ENCODE measurements at places on chromosomes 7 and 10. TPM values are rescaled to one million over a fixed set of nuclear protein-coding genes. Genes with fewer than 3 reads are reported as not detected.
A peak's percentile ranks its signal among the peaks of the same experiment; 100 is the strongest.

GRCh38 chr10:103775776-103776175 is 79.6 kb downstream of the SH3PXD2A start:
- H3K36me3 ChIP-seq: no peaks in the 10 kb centered on the region
- H3K4me3 ChIP-seq: no peak overlapping the region
- no peak for DNase-seq
- H3K27me3 ChIP-seq: no peaks in the 10 kb centered on the region
- H3K4me1 ChIP-seq: peaks cover 32% of the 10 kb centered on the region

- no peaks in the 10 kb centered on the region for H3K4me1 ChIP-seq
- H3K36me3 ChIP-seq: no peaks in the 10 kb centered on the region
- no peak overlapping the region for H3K4me3 ChIP-seq
- no peak for DNase-seq
- no peak overlapping the region for H3K27ac ChIP-seq
- no peaks in the 10 kb centered on the region for H3K27me3 ChIP-seq
These were observed 82.3 kb downstream of the ZEB1 start for GRCh38 chr10:31401287-31401686.

DNA sequence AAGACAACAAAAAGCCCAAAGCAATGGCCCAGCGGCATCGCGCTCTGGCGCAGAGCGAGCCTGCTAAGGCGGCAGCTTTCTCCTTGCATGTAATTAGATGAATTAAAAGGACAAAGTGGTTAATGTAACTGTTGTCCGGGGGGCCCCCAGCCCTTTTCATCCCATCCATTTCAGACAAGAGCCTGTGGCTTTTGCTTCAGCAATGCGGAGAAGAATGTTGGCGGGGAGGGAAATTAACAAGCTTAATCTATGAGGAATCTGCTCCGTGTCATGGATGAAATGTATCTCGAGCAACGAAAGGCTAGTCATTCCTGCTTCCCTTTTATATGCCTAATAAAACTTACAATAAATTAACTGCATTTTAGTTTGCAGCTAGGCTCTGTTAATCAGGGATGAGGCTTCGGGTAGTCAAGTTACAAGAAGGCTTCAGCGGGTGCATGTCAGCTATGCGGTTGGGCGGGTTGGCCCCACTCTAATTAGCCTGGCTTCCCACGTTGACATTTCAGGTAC is 203.3 kb downstream of the BUB3 start:
- H3K4me1 ChIP-seq: no peaks in the 10 kb centered on the region
- no peak for DNase-seq
- H3K4me3 ChIP-seq: no peak overlapping the region
- H3K36me3 ChIP-seq: no peaks in the 10 kb centered on the region

SNX8 gene
- 24.6 TPM for total RNA-seq

DNA sequence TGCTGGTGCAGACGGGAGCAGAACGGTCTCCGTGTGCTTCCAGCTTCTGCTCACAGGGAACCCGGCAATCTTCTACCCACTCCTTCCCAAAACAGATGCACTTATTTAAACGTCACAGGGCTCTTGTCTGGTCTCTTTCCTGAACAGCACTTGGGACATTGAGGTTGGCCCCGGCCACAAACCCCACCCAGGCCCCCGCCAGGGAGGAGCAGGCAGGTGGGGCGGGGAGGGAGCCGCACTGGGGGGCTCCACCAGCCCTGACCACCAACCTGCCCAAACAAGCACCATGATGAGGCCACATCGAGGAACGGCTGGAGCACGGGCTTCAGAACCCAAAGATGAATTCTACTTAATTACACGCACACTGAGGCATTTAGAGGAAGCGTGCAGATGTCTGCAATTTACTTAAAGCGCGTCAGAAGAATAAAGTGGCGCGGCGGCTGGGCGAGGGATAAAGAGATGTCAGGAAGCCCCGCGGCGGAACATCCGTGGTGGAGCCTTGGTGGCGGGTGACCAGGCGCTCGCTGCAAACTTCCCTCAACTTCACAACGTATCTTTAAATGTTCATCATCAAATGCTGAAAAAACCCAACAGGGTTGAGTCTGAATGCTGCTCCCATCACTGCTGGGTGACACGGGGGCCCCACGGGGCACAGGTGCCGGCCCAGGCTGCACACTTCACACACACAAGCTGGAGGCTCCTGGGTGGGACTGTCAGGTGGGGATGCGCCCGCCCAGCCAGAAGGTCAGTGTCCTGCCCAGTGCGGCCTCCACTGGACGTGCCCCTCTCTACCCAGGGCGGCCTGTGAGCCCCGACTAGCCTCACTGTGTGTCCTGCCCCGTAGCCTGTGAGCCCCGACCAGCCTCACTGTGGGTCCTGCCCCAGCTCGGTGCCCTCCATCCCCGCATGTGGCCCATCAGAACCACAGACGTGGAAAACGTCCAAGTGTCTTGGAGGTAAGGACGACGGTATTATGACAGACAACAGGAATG is 279.2 kb downstream of the MAD1L1 start:
- DNase-seq: no peak
- no peaks in the 10 kb centered on the region for H3K27me3 ChIP-seq
- H3K27ac ChIP-seq: no peak overlapping the region
- peaks cover 8% of the 10 kb centered on the region for H3K4me1 ChIP-seq

DNA sequence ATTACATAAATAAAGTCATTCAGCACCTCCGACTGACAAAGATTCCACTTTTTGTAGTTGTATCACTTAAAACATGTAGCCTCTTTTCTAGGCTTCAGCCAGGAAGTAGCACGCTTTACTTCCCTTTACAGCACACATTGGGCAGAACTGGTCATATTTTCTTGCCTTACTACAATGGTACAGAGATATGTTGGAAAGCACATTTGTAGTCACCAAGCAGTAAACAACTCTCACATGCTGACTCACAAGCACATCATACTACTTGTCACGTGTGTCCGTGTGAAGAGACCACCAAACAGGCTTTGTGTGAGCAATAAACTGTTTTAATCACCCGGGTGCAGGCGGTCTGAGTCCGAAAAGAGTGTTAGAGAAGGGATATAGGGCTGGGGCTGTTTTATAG is 1071.8 kb downstream of the DNAJB9 start:
- H3K4me1 ChIP-seq: no peaks in the 10 kb centered on the region
- H3K36me3 ChIP-seq: no peaks in the 10 kb centered on the region
- DNase-seq: no peak
- H3K27ac ChIP-seq: no peak overlapping the region
- no peaks in the 10 kb centered on the region for H3K27me3 ChIP-seq

DNA sequence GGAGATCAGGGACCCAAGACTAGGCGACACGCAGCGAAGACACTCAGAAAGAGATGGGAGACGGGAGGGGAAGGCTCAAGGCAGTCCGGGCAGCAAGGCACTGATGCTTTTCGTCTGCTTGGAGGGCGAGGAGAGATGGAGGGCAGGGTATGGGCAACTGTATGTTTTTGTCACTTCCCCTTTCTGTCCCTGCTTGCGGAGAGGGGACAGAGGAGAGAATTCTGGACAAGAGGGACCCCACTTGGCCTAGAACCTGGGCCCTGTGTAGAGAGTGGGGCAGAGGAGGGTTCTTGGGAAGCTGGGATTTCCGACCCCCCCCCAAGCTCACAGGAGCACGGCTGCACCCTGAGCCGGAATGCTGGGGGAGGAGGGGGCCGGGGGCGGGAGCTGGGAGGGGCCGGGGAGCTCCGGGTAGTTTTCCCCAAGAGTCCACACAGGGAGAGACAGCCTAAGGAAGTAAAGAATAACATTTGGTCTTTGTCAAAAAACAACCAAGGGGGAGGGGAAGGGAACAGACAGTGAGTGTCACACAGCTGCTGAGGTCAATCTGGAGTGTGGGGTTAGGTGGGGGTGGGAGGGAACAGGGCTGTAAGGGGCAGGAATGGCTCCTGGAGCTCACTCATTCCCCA is 1.8 kb downstream of the LRCH4 start:
- H3K27ac ChIP-seq: peak overlapping the region; percentile 98
- H3K27me3 ChIP-seq: no peaks in the 10 kb centered on the region

SKIDA1 gene
- under 0.01 TPM for total RNA-seq

TMEM229A gene
- 0.14 TPM for total RNA-seq

ACTL6B gene
- not detected for total RNA-seq

DNA sequence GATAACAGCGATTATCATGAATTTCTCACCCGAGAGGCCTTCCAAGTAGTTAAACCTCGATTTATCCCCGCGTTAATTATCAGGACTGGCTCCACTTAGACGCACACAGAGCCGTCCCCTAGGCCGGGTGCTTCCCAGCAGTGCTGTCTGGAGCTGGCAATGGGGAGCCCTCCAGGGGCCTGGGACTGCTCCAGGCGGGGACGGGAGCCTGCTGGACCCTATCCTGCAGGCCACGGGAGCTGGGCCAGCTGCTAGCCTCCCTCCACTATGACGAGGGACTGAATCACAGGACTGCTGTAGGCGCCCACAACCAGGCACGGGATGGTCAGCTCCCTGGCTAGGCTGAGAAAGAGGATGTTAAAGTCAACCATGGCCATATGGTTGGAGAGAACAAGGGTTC is 229.1 kb downstream of the ELFN1 start:
- no peak for DNase-seq
- H3K27ac ChIP-seq: no peak overlapping the region
- H3K4me1 ChIP-seq: no peaks in the 10 kb centered on the region
- no peaks in the 10 kb centered on the region for H3K36me3 ChIP-seq
- no peaks in the 10 kb centered on the region for H3K27me3 ChIP-seq

GRCh38 chr10:31157123-31158010 is 125.7 kb upstream of the ZNF438 start:
- H3K4me3 ChIP-seq: no peak overlapping the region
- H3K36me3 ChIP-seq: no peaks in the 10 kb centered on the region
- no peaks in the 10 kb centered on the region for H3K27me3 ChIP-seq
- peak overlapping the region; percentile 32 for H3K27ac ChIP-seq

GRCh38 chr10:12271210-12271540 is 75.2 kb downstream of the CDC123 start:
- H3K27me3 ChIP-seq: no peaks in the 10 kb centered on the region
- no peak for DNase-seq
- no peaks in the 10 kb centered on the region for H3K36me3 ChIP-seq
- H3K4me1 ChIP-seq: no peaks in the 10 kb centered on the region

- no peak for DNase-seq
- H3K36me3 ChIP-seq: no peaks in the 10 kb centered on the region
- H3K4me3 ChIP-seq: no peak overlapping the region
- no peaks in the 10 kb centered on the region for H3K4me1 ChIP-seq
- H3K27ac ChIP-seq: no peak overlapping the region
- H3K27me3 ChIP-seq: no peaks in the 10 kb centered on the region
These were observed 52.5 kb downstream of the PTPRE start for GRCh38 chr10:127959428-127959827.

EIF4H gene
- 137 TPM for total RNA-seq

DNA sequence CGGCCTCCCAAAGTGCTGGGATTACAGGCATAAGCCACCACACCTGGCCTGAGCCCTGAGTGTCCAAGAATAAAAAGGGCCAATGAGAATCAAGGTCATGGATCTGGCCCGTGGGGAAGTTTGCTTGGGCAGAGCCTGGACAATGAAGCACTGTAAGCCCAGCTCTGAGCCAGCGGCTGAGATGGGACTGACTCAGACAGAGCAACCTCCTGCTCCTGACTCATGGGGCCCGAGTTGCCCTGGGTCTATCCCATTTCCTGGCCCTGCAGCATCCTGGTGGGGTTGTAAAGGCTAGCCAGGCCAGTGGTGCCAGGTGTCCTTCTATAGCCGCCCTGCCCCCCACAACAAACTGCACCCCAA is 5.2 kb upstream of the MYH16 start:
- no peak for DNase-seq
- H3K27ac ChIP-seq: no peak overlapping the region
- no peak overlapping the region for H3K4me3 ChIP-seq
- no peaks in the 10 kb centered on the region for H3K4me1 ChIP-seq
- H3K27me3 ChIP-seq: no peaks in the 10 kb centered on the region

DNA sequence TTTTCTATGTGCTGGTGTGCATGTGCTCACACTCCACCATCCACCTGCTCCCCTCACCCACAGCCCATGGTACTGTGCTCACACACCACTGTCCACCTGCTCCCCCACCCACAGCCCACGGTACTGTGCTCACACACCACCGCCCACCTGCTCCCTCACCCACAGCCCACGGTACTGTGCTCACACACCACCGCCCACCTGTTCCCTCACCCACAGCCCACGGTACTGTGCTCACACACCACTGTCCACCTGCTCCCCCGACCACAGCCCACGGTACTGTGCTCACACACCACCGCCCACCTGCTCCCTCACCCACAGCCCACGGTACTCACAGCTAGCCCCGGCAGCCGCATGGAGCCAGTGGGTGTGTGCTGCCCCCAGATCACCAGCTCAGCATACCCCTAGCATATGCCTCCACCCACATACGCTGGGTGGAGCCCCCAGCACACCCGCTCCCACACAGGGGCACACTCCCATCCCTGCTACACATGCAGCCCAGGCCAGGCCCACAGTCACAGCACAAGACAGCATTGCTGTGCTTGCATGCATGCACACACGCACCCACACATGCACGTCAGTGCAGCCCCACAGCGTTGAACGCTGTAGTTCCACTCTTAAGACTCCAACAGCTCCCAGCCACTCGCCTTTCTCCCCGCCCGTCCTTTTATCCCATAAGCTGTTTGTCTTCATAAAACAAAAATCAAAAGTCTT is 62.0 kb downstream of the PAX2 start:
- H3K27me3 ChIP-seq: peaks cover 6% of the 10 kb centered on the region
- H3K4me1 ChIP-seq: no peaks in the 10 kb centered on the region
- peak; percentile 60 for DNase-seq

All from upper lobe of left lung (tissue), 6 donors.